ENCODE measurements at places on chromosomes 2 and 18.

GRCh38 chr2:32403782-32404181, 47.0 kb downstream of the BIRC6 start:
- no peak for DNase-seq

- DNase-seq: no peak
Measured at GRCh38 chr18:39453882-39454281, 1888.3 kb upstream of the CELF4 start.

GRCh38 chr2:215772003-215772402, 241.3 kb downstream of the MREG start:
- DNase-seq: no peak

DNA sequence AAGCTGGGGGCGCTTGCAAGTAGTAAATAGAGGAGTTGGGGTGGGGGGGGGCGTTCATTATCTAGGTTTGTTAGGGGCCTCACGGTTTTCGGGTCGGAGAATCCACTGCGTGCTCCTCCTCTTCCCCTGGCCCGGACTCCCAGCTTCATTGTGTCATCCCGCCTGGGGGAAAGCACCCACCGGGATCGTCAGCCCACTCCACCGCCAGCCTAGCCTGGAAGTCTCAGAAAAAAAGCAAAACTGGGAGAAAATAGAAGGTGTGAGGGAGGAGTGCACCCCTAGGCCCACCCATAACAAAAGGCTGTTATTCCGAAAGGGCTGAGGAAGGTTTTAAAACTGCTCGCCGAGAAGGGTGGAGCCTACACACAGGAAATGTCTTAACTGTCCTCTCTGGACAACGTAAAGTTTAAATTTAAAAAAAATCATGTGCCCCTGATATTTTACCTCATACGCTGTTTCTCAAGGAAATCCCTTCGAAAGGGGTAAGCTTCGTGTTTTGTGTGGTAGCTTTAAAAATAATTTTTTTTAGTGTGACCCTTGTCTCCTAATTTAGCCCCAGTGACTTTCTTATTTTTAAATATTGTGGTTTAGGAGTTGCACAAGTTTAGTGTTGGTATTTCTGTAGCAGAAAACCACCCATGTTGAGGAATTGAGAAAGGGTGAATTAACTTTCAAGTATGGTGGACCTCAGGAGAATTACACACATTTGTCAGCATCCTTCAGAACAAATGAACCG, 104.2 kb downstream of the SPTBN1 start:
- peak; percentile 39 for DNase-seq

- no peak for DNase-seq
Measured at GRCh38 chr2:35347561-35347960, 1008.0 kb upstream of the CRIM1 start.

DNA sequence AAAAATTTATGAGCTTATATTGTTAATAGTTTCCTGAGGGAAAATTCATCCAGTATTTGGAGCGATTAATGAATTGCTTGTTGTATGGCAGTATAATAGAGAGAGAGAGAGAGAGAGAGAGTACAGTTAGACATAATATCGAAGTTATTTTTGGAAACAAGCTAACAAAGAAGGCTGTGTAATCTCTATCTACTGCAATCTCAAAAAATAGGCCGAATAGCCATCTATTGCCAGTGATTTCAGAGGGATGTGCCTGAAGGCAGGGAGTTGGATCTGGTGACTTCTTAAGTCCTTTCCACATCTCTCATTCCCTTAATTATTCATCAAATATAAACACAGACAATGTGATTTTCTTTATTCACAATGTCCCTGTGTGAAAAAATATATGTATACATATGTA, 433.1 kb upstream of the RAB12 start:
- DNase-seq: no peak

DNA sequence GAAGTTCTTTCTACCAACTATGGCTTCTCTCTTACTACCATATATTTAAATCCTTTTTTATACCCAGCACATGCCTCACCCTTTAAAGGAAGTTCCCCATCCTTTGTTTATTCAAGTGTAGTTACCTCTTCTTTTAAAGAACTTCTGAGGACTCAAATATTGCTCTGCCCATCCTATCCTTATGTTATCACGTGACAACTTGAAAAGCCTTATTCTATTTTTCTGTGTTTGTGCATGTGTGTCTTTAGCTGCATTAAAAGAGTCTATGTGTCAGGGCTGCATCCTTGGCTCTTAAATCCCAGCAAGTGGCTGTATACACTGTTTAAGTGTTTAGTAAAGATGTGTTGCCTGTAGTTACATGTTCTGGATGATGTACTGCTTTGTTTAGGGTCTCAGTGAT, 22.5 kb downstream of the FSHR start:
- DNase-seq: no peak

DNA sequence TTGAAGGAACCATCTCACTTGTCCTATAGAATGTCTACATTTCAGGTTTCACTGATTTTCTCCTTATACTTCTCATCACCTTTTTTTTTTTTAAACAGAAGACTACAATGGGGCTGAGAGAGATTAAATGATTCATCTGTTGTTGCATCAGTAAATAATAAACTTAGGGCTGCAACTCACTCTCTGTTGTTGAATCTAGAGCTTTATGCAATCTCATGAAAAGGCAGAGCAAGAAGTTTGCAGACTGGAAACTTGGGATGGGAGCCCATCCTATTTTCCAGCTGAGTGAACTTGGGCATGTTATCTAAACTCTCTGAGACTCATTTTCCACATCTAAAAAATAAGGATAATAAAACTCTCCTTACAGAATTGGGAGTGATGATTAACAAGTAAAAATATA, 58.4 kb downstream of the PDE1A start:
- no peak for DNase-seq
